ENCODE measurements at places on chromosomes 1 and 21.

GRCh38 chr1:15180945-15181523 lies 27.5 kb downstream of the TMEM51 start:
- no peak for DNase-seq

- no peak for DNase-seq
These were observed 28.1 kb downstream of the ARHGEF10L start for GRCh38 chr1:17567582-17567981.

DNA sequence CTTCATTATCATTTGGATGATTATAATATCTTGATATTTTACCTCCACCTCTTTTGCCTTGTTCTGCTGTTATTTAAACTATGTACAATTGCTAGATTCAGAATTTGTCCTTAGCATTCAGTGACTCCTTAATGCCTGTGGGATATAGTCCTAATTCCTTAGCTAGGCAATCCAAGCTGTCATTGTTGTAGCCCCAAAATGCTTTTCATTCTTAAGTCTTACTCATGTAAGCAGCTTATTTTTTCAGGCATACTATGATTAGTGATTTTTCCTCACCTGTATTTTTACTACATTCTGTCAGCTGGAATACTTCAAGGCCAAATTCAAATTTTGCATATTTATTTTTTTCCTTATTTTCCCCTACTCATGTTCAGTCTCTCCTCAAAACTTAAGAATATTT lies 13.4 kb downstream of the PKN2 start:
- DNase-seq, result no peak

- no peak for DNase-seq
These were observed 467.7 kb downstream of the KIF26B start for GRCh38 chr1:245622332-245623014.

DNA sequence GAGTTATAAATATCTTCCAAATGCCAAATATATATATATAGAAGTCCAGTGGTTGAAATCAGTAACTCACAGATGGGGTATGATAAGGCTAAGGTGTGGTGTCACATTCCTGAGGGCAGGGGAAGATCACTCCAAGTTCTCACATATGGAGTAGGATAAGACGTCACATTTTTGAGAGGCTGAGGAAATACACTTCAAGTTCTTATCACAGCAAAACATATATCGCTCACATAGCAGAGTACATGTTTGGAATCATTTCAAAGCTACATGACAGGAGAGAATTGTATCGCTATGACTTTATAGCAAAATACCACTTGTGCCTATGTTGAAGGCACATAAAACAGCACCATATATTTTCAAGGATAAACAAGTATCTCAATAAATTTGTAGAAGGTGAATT lies 55.1 kb downstream of the RBM11 start:
- DNase-seq, result no peak

GRCh38 chr1:38786040-38786436 lies 73.5 kb downstream of the RRAGC start:
- DNase-seq, result no peak

- DNase-seq, result no peak
These were observed 126.6 kb upstream of the CACNA1E start for GRCh38 chr1:181356505-181357340.

DNA sequence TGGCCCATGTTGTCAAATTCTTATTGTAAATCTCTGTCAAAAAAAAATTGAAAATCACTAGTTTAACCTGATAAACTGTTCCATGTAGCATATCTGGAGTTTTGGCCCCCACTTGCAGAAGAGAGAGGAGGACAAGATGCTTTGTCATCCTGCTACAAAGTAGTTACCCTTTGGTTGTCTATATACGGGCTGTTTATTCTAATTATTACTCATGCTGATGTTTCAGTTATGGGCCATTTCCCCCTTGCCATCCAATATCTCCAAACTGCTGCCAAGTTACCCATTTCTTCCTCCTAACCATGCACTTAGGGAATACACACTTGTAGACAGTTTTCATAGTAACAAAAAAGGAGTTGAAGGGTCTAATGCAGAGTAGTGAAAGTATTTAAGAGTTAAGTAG lies 22.6 kb downstream of the STX12 start:
- DNase-seq, result no peak

DNA sequence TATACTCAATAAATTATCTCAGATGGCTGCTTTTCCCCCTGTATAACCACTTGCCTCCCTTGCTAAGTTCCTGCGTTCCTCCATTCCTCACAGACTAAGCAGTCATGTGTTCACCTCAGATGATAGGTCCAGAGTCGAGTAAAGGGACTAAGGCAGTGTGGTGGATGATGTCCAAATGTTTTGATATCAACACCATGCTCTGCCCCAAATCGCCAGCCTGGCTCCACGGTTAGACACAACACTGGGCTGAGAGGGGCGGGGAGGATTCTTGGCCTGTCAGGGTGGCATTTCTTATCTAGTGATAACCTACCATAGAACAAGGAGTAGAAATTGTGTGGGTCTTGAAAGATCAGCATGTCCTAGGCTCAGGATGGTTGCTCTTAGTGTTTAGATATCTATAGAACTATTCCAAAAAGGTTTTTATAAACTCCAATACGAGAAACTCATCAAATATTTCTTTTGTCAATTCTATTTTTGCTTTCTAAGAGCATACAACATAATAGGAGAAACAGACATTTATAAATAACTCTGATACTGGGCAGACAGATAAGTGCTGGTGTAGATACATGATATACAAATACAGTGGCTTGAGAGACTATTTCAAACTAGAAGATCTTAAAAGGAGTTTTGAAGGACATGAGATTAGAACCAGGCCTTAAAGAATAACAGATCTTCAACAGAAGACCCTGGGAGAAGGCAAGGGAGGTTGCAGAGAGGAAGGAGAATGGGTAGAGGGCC lies 21.5 kb downstream of the GJA5 start:
- peak; percentile 49 for DNase-seq

GRCh38 chr1:6083801-6084446 lies 38.2 kb downstream of the KCNAB2 start:
- no peak for DNase-seq

- DNase-seq, result no peak
These were observed 21.0 kb downstream of the CNIH4 start for GRCh38 chr1:224377676-224378006.

DNA sequence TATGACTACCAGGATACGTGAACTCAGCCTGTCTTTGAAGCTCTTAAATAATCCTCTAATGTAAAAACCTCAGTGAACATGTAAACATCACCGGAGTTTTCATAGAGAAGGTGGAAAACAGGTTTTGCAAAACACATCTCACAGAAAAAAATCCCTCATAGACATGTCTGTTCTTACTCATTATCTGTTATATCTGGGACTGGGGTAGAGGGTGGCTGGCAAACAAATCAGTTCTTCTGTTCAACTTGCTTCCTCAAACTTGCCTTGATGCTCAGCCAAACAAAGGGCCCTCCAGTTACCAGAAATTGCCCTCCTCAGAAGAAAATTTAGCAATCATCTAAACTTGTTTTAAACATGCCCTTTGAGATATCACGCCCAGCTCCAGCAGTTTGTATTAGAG lies 66.1 kb upstream of the CXADR start:
- no peak for DNase-seq

All from heart left ventricle (tissue), 16 donors.